ENCODE measurements at places on chromosomes 2 and 18. TPM values are rescaled to one million over a fixed set of nuclear protein-coding genes. Genes with fewer than 3 reads are reported as not detected.
A peak's percentile ranks its signal among the peaks of the same experiment; 100 is the strongest.

DNA sequence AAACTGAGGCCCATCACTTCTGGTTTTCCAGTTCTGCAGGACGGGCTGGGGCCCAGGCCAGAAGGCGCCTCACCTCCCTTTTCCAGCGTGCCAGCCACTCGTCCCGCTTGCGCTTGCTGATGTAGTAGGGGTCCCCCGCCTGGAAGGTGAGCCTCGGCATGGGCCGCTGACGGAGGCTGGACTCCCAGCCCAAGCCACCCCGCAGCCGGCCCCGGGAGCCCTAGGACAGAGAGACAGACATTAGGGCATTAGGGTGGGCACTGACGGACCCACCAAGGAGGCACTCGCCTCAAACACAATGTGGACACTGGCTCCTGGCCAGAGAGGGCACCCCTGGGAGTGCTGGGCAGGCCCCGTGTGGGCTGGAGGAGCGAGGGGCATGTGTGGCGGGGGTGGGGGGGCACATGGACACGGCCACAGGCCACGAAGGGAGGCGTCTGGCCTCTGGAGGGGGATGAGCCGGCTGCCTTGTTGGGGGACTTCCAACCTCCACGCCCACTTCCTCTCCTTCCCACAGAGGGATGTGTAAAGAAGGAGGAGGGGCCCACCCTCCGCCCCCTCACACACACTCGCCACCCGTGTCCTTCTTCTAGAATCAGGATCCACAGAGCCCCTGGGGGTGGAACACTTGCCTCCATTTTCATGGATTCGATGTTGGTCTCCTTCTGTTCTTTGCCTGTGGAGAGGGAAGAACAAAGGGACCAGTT is 66.7 kb downstream of the DNMT3A start:
- DNase-seq = peak; percentile 66

DNA sequence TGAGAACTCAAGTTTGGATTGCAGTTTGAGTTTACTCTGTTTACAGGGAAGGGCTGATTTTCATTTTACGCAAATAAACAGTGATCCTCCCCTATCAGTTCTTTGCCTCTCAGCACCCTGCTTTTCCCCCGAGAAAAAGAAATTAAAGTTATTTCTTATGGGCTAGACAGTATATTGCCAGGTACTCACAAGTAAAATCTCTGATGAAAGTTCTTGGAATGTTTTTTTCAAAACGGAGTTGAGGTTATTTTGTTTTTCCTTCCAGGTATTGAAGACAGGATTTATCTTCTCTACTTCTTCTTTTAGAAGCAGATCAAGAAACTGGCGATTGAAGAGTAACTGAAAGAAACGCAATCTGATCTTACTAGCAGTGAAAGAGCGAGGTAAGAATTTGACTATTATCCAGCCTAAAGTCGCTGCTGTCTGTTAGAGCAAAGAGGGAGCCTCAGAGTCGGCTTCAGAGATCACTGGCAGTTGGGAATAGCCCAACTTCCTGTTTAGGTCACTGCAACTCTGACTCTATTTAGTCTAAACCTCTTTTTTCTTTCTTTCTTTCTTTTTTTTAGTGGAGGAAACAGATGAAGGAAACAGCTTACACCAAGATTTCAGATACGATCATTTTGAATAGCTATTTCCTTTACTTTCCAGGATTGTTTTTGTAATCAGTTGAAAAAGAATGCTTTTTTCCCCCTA is at the start of gene TFPI:
TFPI (minus strand) TSS at position 425 of the 693 bp plus-strand sequence. CDS start 50,667 bp downstream, outside the sequence.
- DNase-seq = no peak

- no peak for DNase-seq
Observed at GRCh38 chr2:29644949-29645348, 276.4 kb downstream of the ALK start.

DNA sequence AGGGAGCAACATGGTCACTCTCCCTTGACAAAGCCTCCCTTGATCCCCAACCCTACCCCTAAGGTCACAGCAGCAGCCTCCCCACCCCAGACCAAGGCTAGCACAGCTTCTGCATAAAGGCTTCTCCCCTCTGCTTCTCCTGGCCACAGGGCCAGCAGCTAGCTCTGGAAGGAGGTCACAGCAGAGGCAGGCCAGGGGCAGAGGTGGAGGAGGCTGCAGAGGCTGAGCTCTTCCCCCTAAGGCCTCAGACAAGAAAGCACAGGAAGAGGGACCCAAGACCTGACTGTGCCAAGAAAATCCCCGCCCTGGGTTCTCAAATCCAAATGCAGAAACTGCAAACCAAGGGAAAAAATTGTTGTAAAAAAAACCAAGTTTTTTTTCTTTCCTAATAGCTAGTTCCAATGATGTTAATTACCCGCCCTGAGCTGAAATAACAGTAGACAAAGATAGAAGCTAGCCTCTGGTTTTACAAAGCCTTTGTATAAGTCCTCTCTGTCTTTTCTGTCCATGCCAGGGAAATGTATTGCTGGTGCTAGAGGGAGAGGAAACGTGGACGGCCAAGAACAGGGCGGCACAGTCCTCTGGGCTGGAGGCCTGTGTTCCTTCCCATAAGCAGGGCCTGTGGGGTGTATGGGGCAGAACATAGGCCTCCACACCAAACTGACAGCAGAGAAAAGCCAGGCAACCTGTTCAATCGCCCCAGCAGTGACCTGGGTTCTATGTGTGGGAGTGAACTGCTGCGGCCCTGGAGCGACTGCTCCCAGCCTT is 79.5 kb downstream of the POLR1A start:
- DNase-seq = no peak

DNA sequence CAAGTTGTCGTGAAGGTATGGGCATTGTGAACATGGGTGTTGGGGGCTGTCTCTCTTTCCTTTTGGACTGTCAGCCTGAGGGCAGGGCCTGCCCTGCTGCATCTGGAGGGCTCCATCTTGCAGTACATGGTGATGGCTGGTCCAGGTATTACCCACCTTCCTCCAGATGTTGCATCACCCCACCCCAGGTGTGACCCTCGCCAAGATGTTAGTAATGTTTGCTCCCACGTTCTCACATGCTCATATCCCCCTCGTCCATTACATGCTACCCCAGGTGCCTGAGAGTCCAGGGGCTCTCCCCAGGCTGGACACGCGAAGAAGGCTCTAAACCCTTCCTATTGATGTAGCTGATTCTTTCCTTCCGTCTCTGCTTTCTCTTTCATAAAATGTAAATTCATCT is 13.9 kb downstream of the ZAP70 start:
- no peak for DNase-seq

Gene HOXD13
- total RNA-seq = not detected

Gene GKN1
- not detected for total RNA-seq

Gene CNRIP1
- not detected for total RNA-seq

Gene TRMT61B
- 20.2 TPM for total RNA-seq
